Common myeloid progenitor, CD34-positive (primary cell): ENCODE measurements at places on chromosomes 6 and 20.

DNA sequence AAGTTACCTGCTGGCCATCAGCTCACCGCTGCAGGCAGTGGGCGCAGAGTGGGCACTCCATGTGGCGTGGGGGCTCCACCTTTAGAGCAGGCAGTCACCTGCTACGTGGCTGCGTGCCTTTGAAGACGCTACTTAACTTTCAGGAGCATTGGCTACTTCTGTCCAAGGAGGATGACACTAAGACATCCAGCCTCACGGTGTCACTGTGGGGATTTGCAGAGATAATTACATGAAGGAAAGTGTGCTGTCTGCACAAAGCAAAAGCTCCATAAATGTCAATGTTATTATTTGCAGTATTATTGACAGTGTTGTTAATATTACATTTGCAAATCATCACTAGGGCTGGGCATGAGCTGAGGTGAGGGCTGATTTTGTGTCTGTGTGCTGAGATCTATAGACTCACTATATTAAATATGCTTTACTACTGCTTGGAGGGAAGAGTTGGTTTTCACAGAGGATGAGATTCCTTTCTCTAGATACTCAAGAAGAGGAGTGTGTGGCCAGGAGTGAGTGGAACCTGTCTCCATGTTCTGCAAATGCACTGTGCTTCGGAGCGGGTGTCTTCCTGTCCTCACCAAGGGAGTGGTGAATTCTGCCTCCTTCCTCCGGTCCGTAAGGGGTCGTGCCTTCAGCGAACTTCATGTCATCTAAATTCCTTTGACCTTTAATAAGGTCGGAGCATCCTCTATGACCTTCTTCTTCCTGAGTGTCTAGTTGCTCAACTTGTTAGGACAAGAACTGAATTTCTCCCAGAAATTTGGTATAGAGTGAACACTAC lies 165.8 kb upstream of the SYNDIG1 start:
- peak; percentile 19 for DNase-seq

DNA sequence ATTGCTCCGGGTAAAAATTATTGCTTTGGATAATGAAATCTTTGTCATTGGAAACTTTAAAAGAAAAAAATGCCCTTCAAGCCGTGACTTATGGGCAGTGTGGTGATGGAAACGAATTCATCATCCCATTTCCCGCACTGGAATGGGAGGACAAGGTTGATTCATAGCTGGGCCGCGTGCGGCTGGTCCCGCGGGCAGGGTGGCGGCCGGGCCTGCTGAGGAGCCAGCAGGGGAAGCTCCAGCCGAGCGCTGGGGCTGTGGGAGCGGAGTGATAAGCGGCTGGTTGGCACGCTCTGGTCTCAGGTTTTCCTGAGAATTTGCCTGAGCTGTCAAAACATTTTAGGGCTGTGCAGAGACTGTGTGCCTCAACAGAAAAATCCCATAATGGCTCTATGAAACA lies 351.7 kb downstream of the CDC5L start:
- peak; percentile 17 for DNase-seq

DNA sequence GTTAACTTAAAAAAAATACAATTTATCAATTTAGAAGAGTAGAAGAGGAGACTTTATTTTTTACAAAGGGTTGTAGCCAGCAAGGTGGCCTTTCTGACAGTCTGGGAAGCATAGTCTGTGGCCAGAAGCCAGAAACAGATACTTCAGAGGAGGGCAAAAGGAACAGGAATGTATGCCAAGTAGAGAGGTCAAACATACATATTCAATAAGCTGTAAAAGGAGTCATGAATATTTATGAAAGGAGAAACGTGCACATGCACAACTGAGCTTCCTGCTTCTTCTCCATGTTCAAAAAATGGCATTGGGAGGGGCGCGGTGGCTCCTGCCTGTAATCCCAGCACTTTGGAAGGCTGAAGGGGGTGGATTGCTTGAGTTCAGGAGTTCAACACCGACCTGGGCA lies 43.9 kb upstream of the FAM184A start:
- no peak for DNase-seq

DNA sequence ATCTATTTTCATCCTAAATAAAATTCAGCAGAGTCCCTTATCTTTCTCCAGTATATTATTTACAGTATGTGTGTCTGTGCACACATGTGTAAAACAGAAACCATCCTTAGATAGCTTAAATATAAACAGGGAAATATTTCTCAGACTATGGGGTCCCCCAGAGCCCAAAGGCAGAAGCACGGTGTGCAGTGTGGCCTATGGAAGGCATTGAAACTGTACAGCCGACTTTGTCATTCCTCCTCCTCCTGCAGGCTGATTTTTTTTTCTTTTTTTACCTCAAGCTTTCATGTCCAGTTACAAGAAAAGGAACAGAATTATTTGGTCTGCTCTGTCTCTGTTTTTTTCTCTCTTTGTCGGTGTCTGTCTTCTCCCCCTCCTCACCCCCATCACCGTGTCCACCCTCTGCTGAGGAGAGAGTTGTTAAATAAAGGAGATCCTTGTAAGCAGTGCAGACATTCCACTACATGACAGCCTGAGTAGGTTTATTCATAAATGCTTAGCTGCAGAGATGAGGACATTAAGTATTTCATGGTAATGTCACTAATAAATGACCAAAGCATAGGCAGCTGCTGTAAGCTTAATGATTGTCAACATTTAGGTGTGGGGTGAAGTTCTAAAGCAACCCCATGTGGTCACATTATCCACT lies 31.8 kb upstream of the SLC35D3 start:
- peak; percentile 51 for DNase-seq

DNA sequence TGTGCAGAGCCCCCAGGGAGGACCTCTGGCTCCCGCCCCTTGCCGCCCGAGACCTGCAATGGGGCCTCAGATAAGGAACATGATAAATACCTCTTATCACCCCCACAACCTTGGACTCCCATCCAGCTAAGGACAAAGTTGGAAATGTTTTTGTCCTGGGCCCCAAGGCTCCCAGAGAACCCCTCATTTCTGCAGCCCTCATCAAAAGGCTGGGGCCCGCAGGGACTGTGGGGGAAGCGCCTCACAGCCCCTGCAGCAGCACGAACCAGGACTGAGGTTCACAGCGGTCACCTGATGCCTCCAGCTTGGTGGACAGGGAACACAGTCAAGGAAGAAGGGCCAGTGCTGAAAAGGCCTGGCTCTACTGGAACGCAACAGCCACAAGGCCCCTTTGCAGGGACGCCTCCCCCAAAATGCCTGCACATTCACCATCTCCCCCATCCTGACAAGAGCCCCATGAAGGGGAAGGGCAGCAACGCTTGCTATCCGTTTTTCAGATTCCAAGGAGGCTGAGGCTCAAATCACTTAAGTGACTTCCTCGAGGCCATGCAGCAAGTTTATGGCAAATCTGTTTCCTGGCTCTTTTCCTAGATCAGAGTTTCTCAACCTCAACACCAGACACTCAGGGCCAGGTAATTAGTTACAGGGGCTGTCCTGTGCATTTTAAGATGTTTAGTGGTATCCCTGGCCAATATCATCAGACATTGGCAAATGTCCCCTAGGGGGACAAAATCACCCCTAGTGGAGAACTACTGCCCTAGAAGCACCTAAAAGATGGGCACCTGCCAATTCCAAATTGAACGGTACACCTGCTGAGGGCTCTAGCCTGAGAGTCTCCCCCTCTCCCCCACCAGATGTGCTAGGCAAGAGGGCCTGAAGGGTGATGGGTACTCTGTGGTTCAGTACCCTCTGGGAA lies 10.6 kb downstream of the TFEB start:
- no peak for DNase-seq

GRCh38 chr6:19851241-19852089 lies 14.3 kb downstream of the ID4 start:
- DNase-seq = peak; percentile 40

GRCh38 chr6:137903274-137903932 lies 36.3 kb downstream of the TNFAIP3 start:
- no peak for DNase-seq

- no peak for DNase-seq
These were observed 35.7 kb downstream of the CD83 start for GRCh38 chr6:14153228-14153627.

- DNase-seq = no peak
These were observed 8.9 kb downstream of the VSTM2L start for GRCh38 chr20:37911838-37912281.

DNA sequence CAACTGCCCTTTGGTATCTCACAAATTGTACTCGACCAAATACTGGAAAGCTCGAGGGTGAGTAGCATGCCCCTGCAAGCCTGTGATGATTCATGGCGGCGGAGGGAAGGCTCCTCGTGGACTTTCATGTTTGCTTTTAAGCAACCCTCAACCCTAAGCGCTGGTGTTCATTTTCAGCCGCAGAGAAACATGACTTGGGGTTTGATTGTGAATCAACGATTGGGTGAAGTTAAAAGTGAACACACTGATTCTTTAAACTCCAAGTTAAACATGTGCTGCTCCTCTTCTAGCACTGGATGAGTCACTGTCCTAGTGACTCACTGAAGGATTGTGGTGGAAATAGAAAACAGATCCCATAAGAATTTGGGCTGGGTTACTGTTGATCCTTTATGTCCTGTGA lies 8.3 kb downstream of the CD109 start:
- DNase-seq = no peak

GRCh38 chr6:24249926-24250325 lies 107.9 kb downstream of the DCDC2 start:
- DNase-seq = no peak

DNA sequence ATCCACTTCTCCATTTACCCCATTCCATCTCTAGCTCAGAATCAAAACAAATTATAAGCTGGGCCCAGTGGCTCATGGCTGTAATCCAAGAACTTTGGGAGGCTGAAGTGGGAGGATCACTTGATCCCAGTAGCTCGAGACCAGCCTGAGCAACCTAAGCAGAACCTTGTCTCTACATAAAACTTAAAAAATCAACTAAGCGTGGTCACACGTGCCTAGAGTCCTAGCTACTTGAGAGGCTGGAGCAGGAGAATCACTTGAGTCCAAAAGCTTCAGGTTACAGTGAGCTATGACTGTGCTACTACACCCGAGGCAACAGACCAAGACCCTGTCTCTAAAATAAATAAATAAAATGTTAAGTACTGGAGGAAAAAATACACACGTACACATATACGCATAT lies 74.7 kb upstream of the RUNX2 start:
- DNase-seq = no peak

- DNase-seq = no peak
These were observed 636.8 kb downstream of the PRKN start for GRCh38 chr6:162090734-162091133.

DNA sequence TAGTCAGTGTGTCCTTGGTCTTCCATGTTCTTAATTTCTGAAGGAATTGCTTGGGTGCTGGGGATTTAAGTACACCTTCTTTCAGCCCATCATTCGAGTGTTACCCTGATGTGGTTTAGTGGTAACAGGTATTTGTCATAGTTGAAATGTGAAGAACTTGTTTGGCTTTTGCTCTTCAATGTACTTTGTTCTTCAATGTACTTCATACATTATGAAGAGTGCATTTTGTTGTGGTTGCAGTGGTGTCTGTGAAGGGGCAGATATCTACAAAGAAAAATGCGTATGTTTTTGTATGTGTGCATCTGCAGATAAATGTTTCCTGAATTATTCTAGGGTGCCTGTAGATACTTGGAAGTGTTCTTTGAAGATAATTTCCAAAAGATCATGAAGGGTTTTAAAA lies 111.2 kb upstream of the SUPT3H start:
- DNase-seq = peak; percentile 31

- no peak for DNase-seq
These were observed 51.6 kb upstream of the ASIP start for GRCh38 chr20:34189572-34190163.

DNA sequence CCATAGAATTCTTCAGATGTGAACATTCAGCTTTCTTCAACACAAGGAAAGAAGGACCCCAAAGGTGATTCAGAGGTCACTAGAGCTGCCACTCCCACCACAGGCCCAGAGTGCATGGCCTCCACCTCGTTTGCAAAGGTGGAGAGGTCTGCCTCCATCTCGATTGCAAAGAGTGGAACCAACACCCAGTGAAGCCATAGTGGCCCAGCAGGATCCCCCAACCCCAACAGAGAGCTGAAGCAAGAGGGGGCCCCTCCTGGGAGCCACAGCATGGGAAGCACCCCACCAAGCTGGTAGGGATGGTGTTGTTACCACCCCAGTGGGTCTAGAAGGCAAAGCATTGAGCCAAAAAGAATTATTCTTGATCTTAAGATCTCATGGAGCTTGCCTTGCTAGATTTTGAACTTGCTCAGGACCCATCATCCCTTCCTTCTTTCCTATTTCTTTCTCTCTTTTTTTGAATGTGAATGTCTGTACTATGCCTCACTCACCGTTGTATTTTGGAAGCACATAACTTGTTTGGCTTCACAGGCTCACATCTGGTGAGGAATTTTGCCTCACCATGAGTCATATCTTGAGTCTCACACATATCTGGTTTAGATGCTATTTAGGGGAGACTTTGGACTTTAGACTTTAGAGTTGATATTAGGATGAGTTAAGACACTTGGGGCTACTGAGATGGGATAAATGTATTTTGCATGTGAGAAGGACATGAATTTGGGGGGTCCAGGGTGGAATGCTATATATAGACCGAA lies 119.2 kb downstream of the ANKRD60 start:
- DNase-seq = no peak

DNA sequence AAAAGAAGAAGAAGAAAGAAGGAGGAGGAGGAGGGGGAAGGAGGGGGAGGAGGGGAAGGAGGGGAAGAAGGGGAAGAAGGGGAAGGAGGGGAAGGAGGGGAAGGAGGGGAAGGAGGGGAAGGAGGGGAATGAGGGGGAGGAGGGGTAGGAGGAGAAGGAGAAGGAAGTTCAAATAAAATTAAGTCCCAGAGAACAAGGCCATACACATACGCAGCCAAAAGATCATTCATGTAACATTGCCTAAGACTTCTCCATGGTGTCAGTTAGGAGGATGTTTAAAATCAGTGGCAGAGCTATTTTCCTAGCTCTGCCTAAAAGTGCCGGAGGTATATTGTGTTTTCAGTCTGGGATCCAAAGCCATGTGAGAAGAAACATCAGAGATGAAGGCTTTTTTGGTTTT lies 75.8 kb downstream of the PLCB4 start:
- no peak for DNase-seq

DNA sequence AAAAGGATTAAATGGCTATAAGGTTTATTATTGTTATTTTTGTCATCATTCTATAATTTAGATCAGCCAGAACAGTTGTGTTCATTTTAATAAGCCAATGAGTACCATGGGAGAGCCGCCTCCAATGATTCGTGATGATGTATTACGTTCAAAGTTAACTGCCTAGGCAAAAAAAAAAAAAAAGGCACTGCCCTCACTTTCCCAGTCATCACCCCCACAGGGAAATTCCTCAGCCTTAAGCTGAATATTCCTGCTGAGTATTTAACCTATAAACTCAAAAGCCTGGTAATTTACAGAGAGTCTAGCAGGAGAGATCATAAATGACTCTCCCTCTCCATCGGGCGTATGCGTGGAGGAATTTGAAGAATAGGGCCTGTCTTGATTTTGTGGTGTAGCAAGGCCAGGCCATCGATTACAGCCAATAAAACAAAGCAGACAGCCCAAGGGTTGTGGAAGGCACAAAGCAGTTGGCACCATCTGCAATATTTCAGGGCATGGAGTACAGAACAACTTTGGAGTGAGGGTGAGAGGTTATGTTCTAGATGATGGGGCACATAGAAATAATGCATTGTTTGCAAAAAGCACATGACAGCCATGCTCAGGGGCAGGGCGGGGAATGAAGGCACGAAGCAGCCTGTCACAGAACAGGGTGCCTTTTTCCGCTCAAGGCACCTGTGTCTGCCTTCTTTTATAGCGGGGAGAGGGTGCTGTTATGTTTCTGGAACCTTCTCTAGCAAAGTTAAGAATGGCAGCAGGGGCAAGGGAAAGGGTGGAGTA lies 138.2 kb upstream of the DTNBP1 start:
- DNase-seq = no peak

GRCh38 chr6:152057832-152058498 lies 250.5 kb downstream of the ESR1 start:
- DNase-seq = no peak

- DNase-seq = no peak
These were observed 108.2 kb downstream of the KIF6 start for GRCh38 chr6:39617026-39617425.
